NCI-H2171 (cell line): ENCODE measurements at places on chromosomes 1 and 21.

- DNase-seq = no peak
These were observed 529 bp upstream of the MARCKSL1 start for GRCh38 chr1:32336591-32336932.

- no peak for DNase-seq
These were observed 3.4 kb downstream of the LINGO4 start for GRCh38 chr1:151801846-151802245.

DNA sequence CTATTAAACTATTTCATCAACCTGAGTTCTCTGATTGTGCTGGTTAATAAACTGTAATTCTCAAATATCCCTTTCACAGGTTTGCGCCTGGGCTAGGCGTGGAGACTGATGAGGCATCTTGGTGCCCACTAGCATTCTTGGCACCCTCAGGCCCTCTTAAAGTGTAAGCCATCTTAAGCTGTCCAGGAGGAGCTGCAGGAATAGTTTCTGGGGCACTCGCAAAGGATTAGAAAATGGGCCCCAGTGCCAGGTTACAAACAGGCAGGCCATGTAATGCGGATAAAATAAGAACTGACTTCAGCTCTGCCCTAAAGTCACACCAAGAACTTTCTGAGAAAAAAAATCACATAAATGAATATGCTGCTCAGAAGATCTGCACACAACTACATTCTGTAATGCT lies 1.1 kb downstream of the CASQ2 start:
- no peak for DNase-seq

- no peak for DNase-seq
These were observed 163.1 kb upstream of the USP25 start for GRCh38 chr21:15566703-15567102.

- DNase-seq = no peak
These were observed 85.9 kb downstream of the KIF26B start for GRCh38 chr1:245240648-245241165.

DNA sequence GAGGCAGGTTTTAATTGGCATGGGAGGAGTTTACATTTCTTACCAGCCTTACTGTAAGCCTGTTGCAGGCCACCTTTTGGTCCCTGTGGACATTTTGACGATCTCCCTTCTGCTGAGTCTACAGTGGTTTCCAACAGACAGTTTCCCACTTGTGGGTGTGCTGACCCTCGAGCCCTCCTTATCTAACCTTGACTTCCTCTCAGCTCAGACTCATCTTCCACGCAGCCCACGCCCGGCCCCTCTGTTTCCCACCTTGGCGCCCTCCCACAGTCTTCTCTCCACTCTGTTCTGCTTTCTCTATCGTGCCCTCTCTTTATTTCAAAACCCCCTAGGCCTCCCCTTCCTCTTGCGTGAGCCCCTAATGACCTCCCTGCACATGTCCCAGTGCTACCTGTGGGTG lies 6.1 kb upstream of the ARL8A start:
- no peak for DNase-seq

DNA sequence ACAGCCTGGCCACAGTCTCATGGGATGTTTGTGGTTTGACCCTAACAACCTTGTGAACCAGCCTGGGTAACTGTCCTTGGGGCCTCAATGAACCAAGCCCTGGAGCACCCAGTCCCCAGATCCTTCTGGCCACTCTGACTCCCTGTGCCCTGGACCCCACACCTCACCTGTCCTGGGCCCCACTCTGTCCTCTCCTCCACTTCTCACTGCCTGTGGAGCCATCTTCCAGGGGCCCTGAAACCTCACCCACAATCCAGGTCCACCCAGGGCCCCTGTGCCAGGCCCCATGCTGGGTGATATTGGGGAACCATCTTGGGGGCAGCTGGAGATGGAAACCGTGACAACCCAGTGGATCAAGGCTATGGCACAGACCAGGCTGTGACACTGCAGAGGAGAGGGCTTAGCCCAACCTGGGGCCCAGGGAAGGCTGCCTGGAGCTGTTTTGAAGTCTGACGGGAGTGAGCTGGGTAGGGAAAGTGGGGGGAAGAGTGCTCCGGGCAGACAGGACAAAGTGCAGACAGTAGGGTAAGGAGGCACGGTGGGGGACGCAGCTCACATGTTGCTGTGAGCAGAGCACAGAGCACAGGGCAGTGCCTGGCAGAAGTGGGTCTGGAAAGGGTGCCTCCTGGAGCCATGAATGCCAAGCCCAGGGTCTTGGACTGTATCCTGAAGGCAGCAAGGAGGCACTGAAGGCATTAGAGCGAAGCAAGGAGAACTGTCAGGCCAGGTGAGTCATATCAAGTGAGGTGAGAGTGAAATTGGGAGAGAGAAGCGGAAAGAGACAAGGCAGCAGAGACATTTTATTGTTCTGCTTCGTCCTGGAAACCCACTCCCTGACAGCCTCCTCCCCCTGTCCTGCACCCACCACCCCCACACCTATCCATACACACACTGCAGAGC lies 12.1 kb upstream of the LRP8 start:
- DNase-seq = no peak

DNA sequence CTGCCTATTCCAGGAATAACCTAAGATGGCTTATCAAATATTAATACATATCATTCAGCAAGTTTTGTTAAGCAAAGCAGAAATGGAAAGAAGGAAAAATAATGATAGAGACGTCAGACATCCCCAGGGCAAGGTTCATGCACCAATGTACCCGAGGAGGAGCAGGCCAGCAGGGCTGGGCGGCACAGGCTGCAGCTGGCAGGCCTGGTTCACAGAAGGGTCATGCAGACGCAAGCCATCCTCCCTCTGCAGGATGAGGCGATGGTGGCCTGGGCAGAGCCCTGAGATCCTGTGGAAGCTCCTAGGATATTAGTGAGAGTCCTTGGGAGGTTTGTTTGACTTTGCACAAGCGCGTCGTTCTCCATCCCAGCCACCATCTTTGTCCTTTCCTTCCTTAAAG lies 30.0 kb downstream of the BATF3 start:
- DNase-seq = no peak
